ENCODE measurements at places on chromosomes 1 and 21.

DNA sequence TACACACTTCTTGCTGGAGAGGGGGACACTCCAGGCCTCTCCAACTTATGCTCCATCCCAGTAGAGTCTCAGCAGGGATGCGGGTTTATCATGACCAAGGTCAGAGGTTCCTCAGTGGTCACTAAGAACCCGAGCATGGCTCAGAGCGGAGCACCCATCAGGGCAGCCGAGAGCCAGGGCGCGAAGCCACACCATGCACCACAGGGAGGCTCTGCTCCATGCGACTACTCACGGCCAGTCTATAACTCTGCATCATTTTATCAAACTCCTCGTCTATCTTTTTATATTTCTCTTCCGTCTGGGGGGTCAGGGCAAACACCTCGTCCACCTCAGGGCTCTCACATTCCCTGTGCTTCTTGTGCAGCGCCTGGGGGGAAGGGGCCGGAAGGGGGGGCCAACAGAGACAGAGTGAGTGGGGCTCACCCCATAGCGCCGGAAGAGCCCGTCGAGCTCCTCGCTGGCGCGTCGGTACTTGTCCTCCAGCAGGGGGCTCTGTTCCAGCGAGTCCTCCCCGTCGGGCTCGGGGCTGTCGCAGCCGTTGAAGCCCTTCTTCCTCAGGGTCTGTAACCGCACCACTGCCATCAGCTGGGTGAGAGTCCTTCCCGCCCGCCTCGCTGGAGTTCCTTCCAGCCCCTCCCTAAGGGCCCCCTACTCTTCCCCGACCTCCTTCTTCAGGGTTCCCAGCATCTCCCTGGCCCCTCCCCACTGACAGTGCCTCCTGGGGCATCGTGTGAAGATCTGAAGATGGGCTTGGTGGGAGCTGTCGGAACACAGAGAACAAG lies 20.0 kb downstream of the MEF2D start:
- H3K27me3 ChIP-seq: no peaks in the 10 kb centered on the region
- H3K27ac ChIP-seq: no peak overlapping the region
- peaks cover 50% of the 10 kb centered on the region for H3K36me3 ChIP-seq
- no peaks in the 10 kb centered on the region for H3K4me1 ChIP-seq
- no peak overlapping the region for H3K4me3 ChIP-seq

DNA sequence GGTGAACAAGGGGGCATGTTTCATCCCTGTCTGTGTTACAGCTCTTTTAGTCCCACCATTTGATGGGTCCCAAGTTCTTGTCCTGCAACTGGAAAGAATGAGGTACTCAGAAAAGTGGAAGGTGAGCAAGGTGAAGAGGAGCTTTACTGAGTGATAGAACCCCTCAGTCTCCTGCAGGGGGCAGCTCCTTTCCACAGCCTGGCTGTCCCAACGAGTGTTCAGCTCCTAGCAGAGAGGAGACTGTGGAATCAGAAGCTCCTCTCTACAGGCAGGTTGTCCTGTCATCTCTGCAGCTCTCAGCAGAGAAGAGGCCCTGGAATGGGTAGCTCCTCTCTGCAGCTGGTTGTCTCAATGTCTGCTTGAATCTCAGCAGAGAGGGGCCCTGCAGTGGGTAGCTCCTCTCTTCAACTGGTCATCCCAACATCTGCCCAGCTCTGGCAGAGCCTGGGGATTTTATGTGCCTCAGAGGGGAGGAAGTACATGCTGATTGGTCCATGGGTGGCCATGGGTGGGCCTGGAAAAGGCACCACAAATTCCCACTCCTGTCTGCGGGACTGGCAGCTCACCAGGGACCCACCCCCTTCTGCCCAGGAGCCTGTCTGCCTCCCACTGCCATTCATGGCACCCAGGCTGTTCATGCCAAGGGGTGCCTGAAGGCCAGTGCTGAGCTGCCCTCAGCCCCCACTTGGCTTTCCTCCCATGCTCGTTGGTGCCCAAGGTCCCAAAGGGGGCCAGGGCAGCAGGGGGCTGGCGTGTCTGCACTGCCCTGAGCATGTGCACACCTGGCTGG lies 25.7 kb downstream of the LDLRAD1 start:
- no peaks in the 10 kb centered on the region for H3K36me3 ChIP-seq
- no peaks in the 10 kb centered on the region for H3K27me3 ChIP-seq
- no peak overlapping the region for H3K27ac ChIP-seq
- H3K4me3 ChIP-seq: no peak overlapping the region

DNA sequence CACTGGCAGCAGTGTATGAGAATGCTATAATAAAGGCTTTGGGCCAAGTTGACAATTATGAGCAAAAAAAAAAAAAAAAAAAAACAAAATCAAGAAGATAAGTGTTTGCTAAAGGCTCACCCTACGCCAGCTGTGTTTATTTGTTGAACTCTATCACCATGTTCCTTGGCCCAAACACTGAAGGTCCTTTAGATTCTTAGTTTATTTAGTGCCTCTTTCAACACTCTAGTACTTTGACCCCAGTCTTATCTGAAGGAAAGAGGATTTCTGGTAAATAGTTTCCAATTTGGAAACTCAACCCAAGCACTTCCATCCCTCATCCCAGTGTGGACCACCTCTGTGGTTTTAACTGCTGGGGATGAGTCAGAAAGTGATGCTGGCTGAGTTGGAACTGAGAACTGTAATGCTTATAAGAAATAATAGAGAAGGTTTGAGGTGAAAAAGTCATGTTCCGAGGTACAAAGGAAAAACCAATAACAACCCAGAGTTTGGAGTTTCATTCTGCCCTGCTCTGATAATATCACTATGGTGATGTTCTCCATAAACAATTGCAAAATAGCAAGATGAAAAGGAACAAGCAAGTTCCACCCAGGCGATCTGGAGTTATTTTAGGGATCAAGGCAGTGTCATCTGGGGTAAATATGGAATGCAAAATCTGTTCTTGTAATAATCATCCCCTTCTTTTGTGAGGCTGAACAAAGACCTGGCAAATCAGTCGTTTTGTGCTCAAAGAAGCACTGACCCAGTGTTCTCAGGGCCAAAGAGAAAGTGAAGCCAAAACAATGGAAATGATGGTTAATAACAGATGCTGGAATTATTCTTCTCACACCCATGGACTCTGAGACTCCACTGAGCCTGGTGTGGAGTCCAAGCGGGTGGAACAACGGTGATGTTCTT lies 19.7 kb upstream of the CAPZB start:
- H3K4me3 ChIP-seq: no peak overlapping the region
- DNase-seq: no peak
- H3K27ac ChIP-seq: peak overlapping the region; percentile 9
- H3K27me3 ChIP-seq: no peaks in the 10 kb centered on the region
- H3K36me3 ChIP-seq: no peaks in the 10 kb centered on the region
- H3K4me1 ChIP-seq: no peaks in the 10 kb centered on the region

DNA sequence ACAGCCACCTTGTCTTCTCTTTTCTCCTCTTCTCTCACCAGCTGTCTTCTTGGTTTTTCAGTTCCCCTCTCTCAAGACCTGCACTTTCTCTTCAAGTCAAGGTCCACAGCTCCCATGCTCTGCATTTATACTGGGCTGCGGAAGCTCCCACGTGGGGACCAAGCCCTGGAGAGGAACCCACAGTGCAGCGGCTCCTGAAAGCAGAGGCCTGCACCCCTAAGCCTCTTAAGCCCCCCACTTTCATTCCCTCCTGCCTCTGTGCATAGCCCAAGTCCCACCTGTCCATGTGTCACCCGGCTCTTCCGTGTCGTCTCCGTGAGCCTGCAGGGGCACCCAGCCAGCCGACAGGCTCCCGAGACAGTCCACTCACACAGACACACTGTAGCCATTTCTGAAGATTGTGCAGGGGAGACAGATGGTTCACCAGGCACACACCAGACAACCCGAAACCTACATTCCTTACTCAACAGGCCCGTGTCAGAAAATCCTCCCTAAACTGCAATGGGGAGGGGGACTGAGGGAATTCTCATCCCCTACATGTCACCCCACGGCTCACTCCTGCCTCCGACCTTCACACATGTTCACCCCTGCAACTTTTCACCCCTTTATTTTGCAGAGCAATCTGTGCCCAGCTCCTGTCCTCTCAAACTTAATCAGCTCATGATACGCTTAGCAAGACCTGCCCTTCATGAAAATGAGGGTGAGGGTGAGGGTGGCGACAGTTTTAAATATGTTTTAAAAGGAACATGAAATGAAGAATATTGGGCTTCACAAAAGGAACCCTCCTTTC lies 6.3 kb downstream of the MX2 start:
- no peak overlapping the region for H3K4me3 ChIP-seq
- H3K4me1 ChIP-seq: no peaks in the 10 kb centered on the region
- H3K36me3 ChIP-seq: no peaks in the 10 kb centered on the region
- DNase-seq: no peak
- H3K27ac ChIP-seq: no peak overlapping the region

DNA sequence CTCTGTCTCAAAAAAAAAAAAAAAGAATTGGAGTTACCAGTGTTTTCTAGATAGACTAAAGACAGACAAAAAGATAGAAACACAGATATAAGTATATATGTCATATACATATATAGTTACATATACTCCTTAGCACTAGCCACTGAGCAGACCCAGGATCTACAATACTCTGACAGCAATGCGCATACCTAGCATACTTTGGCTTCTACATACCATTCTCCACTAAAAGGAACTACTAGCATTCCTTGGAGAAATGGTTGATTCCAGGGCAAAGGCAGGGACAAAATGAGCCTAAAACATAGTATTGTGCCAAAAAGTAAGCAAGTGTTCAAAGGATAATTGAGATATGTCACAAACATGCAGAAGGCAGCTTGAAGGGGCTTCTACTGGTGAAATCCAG lies 22.7 kb downstream of the SYNJ1 start:
- no peak overlapping the region for H3K4me3 ChIP-seq
- H3K27ac ChIP-seq: no peak overlapping the region
- H3K36me3 ChIP-seq: no peaks in the 10 kb centered on the region
- DNase-seq: no peak
- no peaks in the 10 kb centered on the region for H3K4me1 ChIP-seq
- no peaks in the 10 kb centered on the region for H3K27me3 ChIP-seq

GRCh38 chr1:101310506-101310905 lies 73.7 kb downstream of the S1PR1 start:
- no peak overlapping the region for H3K4me3 ChIP-seq
- peaks cover 5% of the 10 kb centered on the region for H3K4me1 ChIP-seq
- DNase-seq: no peak

- no peak overlapping the region for H3K27ac ChIP-seq
- H3K4me1 ChIP-seq: no peaks in the 10 kb centered on the region
- no peaks in the 10 kb centered on the region for H3K27me3 ChIP-seq
- H3K36me3 ChIP-seq: no peaks in the 10 kb centered on the region
- H3K4me3 ChIP-seq: no peak overlapping the region
- no peak for DNase-seq
These were observed 6.5 kb upstream of the TNFSF4 start for GRCh38 chr1:173213665-173214064.

GRCh38 chr1:192518700-192519099 lies 56.9 kb upstream of the RGS1 start:
- H3K4me3 ChIP-seq: no peak overlapping the region
- DNase-seq: no peak
- no peaks in the 10 kb centered on the region for H3K4me1 ChIP-seq
- H3K27me3 ChIP-seq: no peaks in the 10 kb centered on the region
- no peaks in the 10 kb centered on the region for H3K36me3 ChIP-seq

GRCh38 chr1:156371553-156372264 lies 2.7 kb downstream of the RHBG start:
- H3K27me3 ChIP-seq: peaks cover 2% of the 10 kb centered on the region
- no peak for DNase-seq
- H3K27ac ChIP-seq: peak overlapping the region; percentile 13
- H3K4me3 ChIP-seq: no peak overlapping the region
- H3K36me3 ChIP-seq: no peaks in the 10 kb centered on the region

DNA sequence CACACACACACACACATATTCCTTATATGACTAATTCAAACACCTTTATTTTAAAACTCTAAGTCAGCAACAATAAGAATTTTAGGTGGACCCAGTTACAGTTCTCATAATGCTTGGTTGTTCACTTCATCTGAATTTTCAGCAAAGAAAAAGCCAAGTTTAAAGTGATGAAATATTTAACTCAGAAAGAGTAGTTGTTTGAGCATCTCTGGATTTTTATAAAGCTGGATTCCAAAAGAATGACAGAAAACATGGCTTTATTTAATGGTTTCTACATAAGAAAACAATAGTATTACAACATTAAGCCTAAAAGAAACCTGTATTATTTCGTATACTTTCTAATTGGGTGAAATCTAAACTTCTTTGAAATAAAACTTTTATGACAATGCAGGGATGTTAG lies 54.2 kb upstream of the ADAMTS5 start:
- H3K36me3 ChIP-seq: no peaks in the 10 kb centered on the region
- H3K4me1 ChIP-seq: no peaks in the 10 kb centered on the region
- H3K4me3 ChIP-seq: no peak overlapping the region
- H3K27ac ChIP-seq: no peak overlapping the region
- DNase-seq: no peak
- no peaks in the 10 kb centered on the region for H3K27me3 ChIP-seq

- no peaks in the 10 kb centered on the region for H3K27me3 ChIP-seq
- H3K4me1 ChIP-seq: no peaks in the 10 kb centered on the region
- no peak overlapping the region for H3K27ac ChIP-seq
- H3K36me3 ChIP-seq: no peaks in the 10 kb centered on the region
These were observed 106.1 kb downstream of the SEC16B start for GRCh38 chr1:177863796-177864195.

- no peak overlapping the region for H3K27ac ChIP-seq
- H3K36me3 ChIP-seq: peaks cover 2% of the 10 kb centered on the region
- no peak overlapping the region for H3K4me3 ChIP-seq
- DNase-seq: no peak
- H3K27me3 ChIP-seq: no peaks in the 10 kb centered on the region
These were observed 1.6 kb upstream of the SH3D21 start for GRCh38 chr1:36304521-36304920.

DNA sequence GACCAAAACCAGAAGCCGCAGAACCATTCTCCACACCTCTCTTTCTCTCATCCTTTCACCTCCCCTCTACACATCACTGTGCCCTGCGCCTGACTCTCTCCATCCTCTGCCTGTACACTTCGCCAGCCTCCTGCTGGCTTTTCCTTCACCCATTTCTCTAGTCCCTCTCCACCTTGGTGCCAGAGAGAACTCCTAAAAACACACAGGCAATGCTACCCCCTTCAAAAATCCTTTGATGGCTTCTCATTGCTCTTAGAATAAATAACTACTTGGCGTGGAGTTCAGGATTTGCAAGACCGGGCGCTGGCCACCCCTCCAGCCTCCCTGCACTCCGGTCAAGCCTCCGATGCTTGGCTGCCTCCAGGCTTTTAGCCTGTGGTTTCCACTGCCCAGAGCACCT lies 8.6 kb downstream of the CRABP2 start:
- no peaks in the 10 kb centered on the region for H3K36me3 ChIP-seq
- H3K27me3 ChIP-seq: no peaks in the 10 kb centered on the region
- H3K4me3 ChIP-seq: no peak overlapping the region
- H3K4me1 ChIP-seq: peaks cover 8% of the 10 kb centered on the region

GRCh38 chr1:247110627-247111258 lies 6.6 kb upstream of the ZNF669 start:
- peak overlapping the region; percentile 50 for H3K4me3 ChIP-seq
- no peak overlapping the region for H3K27ac ChIP-seq
- H3K36me3 ChIP-seq: no peaks in the 10 kb centered on the region
- peak; percentile 62 for DNase-seq
- no peaks in the 10 kb centered on the region for H3K4me1 ChIP-seq

- peak; percentile 89 for DNase-seq
- H3K27ac ChIP-seq: peak overlapping the region; percentile 81
- H3K27me3 ChIP-seq: no peaks in the 10 kb centered on the region
- H3K4me1 ChIP-seq: peaks cover 92% of the 10 kb centered on the region
These were observed 21.3 kb upstream of the A3GALT2 start for GRCh38 chr1:33342041-33342723.
